Stimulated activated CD4-positive, alpha-beta T cell treated with anti-CD3 and anti-CD28 coated beads, Interleukin-15, amount 100 ng/mL, for 24 hours (primary cell): ENCODE measurements at places on chromosomes 3 and 15.

DNA sequence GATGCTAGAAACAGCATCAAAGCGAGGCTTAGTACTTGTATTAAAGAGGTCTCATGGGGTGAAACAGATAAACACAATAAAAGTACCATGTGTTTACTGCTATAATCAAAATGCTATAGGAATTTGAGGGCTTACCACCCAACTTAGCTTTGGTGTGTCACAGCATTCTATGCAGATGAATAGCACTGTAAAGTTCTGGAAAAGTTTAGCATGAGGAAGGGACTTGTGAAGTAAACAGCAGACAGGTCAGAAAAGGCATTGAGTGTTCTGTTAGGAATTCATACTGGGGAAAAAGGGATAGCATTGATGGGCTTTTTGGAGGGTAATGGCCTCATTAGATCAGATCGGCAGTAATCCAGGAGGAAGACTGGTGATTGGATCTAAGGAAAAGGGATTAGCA is 505.3 kb downstream of the NLGN1 start:
- DNase-seq = no peak

DNA sequence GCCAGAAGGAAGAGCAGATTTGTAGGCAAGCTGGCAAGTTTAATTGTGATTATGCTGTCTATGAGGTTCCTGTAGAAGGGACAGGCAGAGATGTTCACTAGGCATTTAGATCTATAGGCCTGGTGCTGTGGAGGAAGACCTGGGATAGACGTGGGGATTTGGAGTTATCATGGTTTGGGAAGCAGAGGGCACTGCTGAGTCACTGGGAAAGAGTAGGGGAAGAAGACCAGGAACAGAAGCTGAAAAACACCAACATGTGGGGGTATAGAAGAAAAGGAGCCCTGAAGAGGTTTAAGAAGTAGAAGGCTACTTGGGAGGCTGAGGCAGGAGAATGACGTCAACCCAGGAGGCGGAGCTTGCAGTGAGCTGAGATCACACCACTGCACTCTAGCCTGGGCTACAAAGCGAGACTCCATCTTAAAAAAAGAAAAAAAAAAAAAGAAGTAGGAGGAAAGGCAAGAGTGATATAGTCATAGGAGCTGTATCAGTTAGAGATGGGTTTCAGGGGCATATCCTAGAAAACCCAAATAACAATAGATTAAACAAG is 19.3 kb downstream of the GRK7 start:
- no peak for DNase-seq

DNA sequence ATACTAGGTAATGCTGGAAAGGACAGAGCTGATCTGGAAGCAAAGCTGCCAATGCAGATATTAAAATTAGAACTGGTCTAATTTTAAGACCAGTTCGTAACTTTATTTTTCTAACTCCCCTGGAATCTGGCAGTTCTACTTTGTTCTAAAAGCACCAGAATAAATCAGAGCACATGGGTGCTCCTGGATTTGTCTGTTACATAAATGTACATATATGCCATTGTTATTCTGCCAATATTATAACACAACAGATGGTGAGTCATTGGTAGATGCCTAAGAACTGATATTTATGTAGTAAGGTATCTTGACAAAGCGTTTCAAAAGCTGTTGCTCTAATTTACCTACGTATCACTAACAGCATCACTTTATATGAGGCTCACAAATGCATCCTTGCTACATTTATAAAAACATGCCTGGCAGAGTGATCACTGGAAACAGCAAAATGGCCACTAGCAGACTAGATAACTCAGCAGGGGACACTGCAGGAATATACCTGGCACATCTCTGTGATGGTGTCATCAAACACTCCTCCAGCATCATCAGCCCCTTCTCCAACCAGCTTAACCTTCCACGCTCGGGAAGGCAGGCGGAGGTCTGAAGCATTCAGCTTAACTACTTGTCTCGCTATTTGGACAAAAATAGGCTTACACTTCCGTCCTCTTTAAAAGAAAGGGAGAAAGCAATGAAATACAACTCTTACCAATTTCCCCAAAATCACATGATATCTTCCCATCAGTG is 26.2 kb downstream of the FBXL22 start:
- no peak for DNase-seq

DNA sequence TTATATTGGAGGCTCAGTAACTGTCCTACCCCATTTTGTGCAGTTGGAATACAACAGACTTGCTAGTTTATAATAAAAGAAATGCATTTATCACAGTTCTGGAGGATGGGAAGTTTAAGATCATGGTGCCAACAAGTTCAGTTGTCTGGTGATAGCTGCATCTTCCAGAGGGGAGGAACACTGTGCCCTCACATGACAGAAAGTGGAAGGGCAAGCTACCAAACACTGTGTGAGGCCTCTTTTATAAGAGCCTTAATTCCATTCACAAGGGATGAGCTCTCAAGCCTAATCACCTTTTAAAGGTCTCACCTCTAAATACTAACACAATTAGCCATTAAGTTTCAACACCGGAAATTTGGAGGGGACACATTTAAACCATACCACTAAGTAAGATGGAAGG is 1073.9 kb downstream of the PLOD2 start:
- DNase-seq = no peak

DNA sequence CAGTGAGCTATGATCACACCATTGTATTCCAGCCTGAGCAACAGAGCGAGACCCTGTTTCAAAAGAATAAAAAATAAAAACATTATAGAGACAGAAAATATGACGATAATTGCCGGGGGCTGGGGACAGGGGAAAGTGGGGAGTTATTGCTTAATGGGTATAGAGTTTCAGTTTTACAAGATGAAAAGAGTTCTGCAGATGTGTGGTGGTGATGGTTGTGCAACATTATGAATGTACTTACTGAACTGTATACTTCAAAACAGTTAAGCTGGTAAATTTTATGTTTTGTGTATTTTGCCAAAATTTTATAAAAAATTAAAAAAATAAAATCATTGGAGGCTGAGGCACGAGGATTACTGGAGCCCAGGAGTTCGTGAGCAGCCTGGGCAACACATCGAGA is 24.8 kb upstream of the ZNF774 start:
- no peak for DNase-seq

- no peak for DNase-seq
These were observed 4.4 kb downstream of the GATA2 start for GRCh38 chr3:128488636-128488990.

- DNase-seq = no peak
These were observed 12.5 kb downstream of the ZBTB47 start for GRCh38 chr3:42666022-42666421.

DNA sequence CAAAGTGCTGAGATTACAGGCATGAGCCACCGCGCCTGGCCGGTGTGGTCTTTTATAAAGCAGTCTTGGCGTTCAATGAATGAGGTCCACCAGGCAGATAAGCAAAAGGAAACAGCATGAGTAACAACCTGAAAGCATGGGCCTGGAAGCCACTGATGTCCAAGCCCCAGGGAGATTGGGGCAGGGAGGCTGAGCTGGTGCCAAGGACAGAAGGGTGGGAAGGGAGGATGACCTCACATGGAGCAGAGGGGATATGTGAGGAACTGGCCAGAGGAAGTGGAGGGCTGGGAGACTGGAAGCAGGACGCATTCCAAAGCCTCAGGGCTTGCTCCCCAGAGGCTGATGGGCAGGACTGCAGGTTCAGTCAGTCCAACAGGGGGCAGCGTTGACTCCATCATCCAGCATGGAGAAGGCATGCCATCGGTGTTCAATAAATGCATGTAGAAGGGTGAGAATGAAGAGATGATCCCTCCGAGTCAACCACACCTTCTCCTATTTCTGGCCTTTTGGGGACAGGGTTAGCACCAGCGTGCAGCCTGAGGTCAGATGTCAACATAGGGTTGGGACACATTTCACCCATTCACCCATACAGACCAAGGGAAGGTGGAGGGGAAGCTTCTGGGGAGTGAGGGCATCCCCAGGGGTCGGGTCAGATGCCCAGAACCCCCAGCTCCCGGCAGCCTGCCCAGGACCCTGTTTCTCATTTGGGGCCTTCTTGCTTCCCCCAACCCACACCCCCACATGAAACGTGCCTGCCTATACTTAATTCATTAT is 14.8 kb downstream of the MYL3 start:
- peak; percentile 68 for DNase-seq

GRCh38 chr3:36992806-36993325 is at the start of gene EPM2AIP1:
TSS of gene EPM2AIP1 (minus strand) at chr3:36993131. CDS start at chr3:36993077, 54 bp downstream.
- DNase-seq = peak; percentile 98

DNA sequence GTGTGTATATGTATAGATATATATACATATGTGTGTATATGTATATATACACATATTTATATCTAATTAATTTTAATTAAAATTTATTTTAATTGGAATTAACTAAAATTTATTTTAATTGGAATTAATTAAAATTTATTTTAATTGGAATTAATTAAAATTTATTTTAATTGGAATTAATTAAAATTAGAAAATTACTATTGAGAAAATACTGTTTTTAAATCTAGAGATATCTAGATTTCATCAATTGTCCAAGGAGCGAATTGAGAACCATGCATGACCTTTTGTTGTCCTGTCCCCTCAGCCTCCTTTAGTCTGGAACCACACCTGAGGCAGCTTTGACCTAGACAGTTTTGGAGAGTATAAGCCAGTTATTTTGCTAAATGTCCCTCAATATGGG is 1.8 kb downstream of the MOBP start:
- DNase-seq = no peak

GRCh38 chr3:26556637-26557036 is 65.9 kb upstream of the LRRC3B start:
- no peak for DNase-seq

DNA sequence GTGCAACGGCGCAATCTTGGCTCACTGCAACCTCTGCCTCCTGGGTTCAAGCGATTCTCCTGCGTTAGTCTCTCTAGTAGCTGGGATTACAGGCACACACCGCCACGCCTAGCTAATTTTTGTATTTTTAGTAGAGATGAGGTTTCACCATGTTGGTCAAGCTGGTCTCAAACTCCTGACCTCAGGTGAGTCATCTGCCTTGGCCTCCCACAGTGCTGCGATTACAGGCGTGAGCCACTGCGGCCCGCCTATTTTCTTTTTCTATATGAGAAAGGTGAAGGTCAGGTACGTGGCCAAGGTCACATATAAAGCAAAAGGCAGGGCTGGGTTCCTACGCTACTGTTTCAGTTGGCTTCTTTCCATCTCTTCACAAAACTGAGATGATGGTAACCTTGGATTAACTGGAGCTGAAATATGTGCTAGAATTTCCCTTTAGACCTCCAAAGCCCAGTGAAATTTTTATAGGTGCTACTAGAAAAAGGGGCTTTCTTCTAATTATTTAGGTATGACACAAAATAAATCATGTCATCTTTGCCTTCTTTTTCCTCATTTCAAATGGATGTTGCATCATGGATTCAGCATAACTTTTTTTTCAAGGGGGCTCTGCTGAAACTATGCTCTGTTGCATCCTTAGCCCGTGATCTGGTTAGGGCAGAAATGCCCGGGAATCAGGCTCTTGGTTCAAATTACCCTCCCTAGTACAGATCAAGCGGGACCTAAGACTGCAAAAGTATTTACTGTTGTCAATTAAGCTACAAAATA is 68.5 kb downstream of the MYO1E start:
- no peak for DNase-seq

- no peak for DNase-seq
These were observed 7.7 kb downstream of the CMTM8 start for GRCh38 chr3:32246079-32246675.

DNA sequence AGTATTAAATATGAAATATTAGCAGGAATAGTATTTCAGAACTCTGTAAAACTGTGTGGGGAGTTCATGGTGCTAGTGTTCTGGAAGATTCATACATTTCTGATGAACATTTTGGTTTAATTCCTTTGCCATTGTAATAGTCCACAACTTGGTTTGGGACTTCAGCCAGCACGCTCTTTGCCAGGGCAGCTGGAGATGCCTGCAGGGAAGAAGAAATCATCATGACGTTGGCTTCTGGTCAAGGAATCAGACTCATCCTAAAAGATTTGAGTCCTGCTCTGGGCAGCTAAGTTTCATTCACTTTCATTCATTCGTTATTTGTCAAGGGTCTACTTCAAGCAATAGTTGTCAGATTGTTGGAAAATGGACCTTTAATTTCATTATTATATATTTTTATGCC is 32.4 kb upstream of the MRPL3 start:
- no peak for DNase-seq

DNA sequence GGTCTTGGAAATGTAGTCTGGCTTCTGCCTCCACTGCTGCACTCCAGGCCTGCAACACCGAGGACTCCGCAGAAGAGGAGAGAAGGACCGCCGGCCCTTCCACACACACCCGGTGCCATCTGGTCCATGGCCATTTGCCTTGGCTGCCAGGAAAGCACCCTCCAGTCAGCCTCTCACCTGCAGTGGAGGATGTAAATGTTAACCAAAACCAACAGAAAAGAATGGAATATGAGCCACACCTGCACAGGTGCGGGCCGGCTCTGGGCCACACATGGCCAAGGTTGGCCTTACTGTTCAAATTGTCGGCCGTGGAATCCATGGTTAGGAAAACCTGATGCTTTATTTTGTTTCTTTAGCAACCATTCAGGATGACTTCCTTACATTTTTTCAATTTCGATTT is 178.3 kb upstream of the C2CD4B start:
- no peak for DNase-seq

- DNase-seq = no peak
These were observed 1.5 kb downstream of the PLCL2 start for GRCh38 chr3:16886303-16886683.

DNA sequence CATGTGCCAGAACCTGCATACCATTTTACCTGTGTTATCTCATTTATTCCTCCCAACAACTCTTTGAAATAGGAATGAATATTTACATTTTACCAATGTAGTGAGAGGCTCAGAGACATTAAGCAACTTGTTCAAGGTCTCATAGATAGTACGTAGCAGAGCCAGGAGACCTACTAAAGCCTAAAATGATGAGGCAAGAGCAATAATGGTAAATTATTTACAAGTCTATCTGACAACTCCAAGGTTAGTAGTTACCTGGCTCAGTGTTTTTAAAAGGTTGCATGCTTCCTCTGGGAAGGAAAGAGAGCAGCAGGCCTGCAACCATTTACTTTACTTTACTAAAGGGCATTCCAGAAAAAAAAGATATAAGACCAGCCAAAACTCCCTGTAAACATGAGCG is 103.0 kb downstream of the CFAP20DC start:
- DNase-seq = no peak

DNA sequence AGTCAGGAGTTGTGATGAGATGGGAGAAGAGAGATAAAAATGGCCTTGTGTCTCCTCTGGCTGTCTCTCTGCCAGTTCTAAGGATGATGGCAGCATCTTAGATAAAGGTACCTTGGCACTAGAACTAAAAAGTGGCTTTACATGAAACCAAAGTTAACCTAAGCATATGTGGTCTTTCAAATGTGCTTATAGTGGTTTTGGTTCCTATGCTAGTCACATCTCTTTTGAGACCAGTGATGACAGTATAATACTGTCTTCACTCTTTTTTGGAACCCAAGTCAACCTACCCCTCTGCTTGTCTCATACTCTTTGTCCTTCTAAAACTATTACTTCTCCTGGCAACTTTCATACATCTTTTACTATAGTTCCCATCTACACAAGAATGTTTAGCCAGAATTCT is 142.2 kb upstream of the SATB1 start:
- no peak for DNase-seq

- no peak for DNase-seq
These were observed 172.5 kb upstream of the TLE3 start for GRCh38 chr15:70269991-70270751.

- no peak for DNase-seq
These were observed 7.2 kb upstream of the SYNM start for GRCh38 chr15:99097441-99098410.
